Stimulated activated naive CD4-positive, alpha-beta T cell treated with Interleukin-2 at 50 U/mL for 16 hours (primary cell): ENCODE measurements at places on chromosomes 3 and 15.

- no peak for DNase-seq
Measured at GRCh38 chr3:145013931-145014330, 1042.3 kb downstream of the DIPK2A start.

GRCh38 chr3:9409981-9410854 lies 12.8 kb downstream of the SETD5 start:
- DNase-seq: no peak

DNA sequence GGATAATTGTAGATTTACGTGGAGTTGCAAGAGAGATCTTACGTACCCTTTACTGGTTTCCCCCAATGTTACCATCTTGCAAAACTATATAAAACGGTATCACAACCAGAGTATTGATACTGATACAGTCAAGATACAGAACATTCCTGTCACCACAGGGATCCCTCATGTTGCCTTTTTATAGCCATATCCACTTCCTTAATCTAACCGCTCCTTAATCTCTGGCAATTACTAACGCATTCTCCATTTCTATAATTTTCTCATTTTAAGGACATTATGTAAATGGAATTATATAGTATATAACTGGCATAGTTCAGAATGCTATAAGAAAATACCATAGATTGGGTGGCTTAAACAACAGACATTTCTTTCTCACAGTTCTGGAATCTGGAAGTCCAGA lies 61.1 kb downstream of the SEC22A start:
- DNase-seq: no peak

GRCh38 chr15:28001641-28002040 lies 97.5 kb downstream of the OCA2 start:
- DNase-seq: no peak

- no peak for DNase-seq
Measured at GRCh38 chr15:29681166-29681845, 141.0 kb downstream of the TJP1 start.
